Type B pancreatic cell (in vitro differentiated cells): ENCODE measurements at places on chromosomes 4 and X. TPM values are rescaled to one million over a fixed set of nuclear protein-coding genes. Genes with fewer than 3 reads are reported as not detected.

- no peak overlapping the region for H3K27ac ChIP-seq
- no peak overlapping the region for H3K4me3 ChIP-seq
- no peaks in the 10 kb centered on the region for H3K36me3 ChIP-seq
- no peaks in the 10 kb centered on the region for H3K27me3 ChIP-seq
Observed at GRCh38 chrX:121256647-121257046, 209.2 kb downstream of the GLUD2 start.

DNA sequence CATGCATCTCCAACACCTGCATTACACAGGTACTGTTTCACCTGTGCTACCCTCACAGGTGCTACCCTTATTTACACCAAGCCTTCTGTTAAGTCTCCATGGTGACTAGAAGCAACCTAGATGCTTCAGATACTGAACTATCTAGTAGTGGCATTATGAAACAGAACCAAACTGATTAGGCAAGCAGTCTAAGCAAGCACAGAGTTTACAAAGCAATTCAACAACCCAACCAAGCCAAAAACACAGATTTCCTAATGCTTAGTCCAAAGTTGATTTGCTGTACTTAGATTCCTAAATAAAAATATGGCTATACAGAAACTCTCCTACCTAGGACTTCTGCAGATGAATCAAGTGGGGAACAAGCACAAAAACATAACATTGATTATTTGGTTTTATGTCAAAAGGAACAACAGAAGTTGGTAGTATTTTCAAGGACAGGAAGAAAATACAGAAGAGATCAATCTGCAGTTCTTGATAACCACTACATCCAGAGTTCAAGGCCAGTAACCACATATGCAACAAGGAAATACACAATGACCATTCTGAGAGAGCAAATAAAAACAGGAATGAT, 3.2 kb downstream of the TAPT1 start:
- no peak for DNase-seq
- H3K27ac ChIP-seq, result peak overlapping the region; percentile 87
- H3K4me1 ChIP-seq, result peaks cover 34% of the 10 kb centered on the region
- H3K36me3 ChIP-seq, result no peaks in the 10 kb centered on the region

DNA sequence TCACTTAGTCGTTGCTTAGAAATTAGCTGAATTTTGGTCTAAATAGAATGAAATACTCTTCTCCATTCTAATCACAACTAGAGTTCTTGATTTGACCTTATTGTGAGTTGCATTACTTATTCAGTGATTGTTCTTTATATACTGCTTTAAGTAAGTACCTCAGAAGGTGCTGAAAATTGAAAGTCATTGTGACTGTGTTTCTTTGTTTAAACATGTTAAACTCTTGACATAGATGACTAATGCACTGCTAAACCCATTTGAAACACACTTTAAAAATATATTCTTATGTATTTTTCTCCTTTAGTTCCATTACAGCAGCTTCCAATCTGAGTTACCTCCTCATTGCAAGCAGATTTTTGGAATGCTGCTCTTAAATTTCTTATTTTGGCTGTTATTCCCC, 9.1 kb downstream of the TSPAN7 start:
- no peak overlapping the region for H3K27ac ChIP-seq
- DNase-seq, result no peak
- no peak overlapping the region for H3K4me3 ChIP-seq
- no peaks in the 10 kb centered on the region for H3K36me3 ChIP-seq
- no peaks in the 10 kb centered on the region for H3K4me1 ChIP-seq
- no peaks in the 10 kb centered on the region for H3K27me3 ChIP-seq

- H3K36me3 ChIP-seq, result no peaks in the 10 kb centered on the region
- no peak for DNase-seq
- no peaks in the 10 kb centered on the region for H3K4me1 ChIP-seq
- no peak overlapping the region for H3K4me3 ChIP-seq
- H3K27me3 ChIP-seq, result no peaks in the 10 kb centered on the region
Observed at GRCh38 chrX:8783714-8784098, 17.5 kb downstream of the FAM9A start.

DNA sequence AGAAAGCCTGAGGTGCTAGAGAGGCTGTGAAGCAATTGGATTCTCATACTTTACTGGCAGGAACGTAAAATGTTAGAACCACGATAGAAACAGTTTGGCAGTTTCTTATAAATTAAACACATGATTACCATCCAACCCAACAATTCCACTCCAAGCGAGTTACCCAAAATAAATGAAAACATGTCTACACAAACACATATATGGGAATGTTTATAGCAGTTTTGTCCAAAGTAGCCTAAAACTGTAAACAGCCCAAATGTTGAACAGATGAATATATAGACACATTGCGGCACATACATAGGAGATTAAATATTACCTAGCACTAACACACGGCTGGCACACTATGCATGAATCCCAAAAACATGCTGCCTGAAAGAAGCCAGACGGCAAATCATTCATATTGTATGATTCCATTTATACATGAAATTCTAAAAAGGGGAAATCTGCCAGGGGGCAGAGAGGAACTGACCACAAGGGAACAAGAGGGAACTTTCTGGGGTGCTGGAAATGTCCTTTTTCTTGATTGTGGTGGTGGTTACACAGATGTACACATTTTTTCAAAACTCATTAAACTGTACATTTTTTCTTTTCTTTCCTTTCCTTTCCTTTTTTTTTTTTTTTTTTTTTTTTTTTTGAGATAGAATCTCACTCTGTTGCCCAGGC, 50.4 kb upstream of the SLC25A4 start:
- peaks cover 17% of the 10 kb centered on the region for H3K27me3 ChIP-seq
- no peak for DNase-seq
- H3K4me3 ChIP-seq, result no peak overlapping the region
- H3K27ac ChIP-seq, result no peak overlapping the region
- no peaks in the 10 kb centered on the region for H3K4me1 ChIP-seq

GAR1 gene
- 27.9 and 44.7 TPM in 2 replicates for total RNA-seq

HTR2C gene
- 0.34 and 0.71 TPM in 2 replicates for total RNA-seq

PAGE4 gene
- total RNA-seq, result not detected in 2 replicates
